ENCODE measurements at places on chromosomes 13 and 19.

- peak; percentile 99 for DNase-seq
Observed at GRCh38 chr13:114064450-114065140, 67.8 kb downstream of the RASA3 start.

DNA sequence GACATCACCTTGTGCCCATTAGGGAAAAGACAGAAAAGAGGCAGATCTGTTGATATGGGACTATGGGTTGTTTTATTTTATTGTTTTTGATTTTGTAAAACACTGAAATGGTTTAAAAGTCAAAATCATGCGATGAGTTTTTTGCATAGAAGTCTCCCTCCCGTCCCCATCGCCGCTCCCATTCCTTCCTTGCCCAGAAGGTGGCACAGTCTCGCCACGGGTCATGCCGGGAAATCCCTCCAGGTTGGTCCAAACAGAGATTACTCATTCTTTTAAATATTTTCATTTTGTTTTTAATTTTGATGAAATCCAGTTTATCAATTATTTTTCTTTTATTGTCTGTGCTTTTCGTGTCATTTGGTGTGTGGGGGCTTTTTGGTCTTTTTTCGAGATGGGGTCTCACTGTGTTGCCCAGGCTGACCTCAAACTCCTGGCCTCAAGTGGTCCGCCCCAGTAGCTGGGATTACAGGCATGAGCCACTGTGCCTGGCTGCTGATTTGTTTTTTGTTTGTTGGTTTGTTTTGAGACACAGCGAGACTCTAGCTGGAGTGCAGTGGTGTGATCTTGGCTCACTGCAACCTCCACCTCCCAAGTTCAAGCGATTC is 9.2 kb downstream of the PGPEP1 start:
- DNase-seq: no peak

- DNase-seq: no peak
Observed at GRCh38 chr13:75870397-75870903, 234.3 kb downstream of the LMO7 start.

DNA sequence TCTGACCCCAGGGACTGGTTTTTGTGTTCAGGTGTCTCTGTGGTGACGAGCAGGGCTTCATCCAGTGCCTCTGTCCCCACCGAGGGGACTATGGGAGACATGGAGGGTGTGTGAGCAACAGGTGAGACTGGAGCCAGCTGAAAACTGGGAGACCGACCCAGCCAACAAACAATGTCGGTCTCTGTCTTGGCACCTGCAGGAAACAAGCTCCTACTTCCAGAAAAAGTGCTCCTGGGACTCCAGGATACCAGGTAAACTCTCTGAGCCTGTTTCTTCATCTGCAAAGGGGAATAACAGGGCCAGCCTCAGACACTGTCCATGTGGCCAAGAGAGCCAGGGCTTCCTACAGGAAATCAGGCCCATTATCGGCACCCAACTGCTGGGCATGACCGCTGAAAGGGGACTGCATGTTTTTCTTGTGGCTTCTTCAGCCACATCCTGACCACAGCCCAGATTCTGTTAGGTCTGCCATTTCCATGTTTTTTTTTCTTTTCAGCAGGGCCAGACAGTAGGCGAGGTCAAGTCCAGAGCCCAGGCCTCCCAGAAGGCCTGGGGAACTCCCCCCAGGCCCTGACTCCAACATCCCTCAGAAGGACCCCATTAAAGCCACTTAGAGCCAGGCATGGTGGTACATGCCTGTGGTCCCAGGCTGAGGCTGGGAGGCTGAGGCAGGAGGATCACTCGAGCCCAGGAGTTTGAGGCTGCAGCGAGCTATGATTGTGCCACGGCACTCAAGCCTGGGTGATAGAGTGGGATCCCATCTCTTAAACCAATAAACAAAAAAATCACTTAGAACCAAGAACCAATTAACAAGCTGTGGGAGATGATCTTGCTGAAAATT is 836 bp upstream of the BST2 start:
- peak; percentile 45 for DNase-seq

- DNase-seq: no peak
Observed at GRCh38 chr13:32530841-32531253, 7.7 kb downstream of the N4BP2L2 start.

- DNase-seq: no peak
Observed at GRCh38 chr19:28497137-28497536, 715.8 kb downstream of the UQCRFS1 start.

DNA sequence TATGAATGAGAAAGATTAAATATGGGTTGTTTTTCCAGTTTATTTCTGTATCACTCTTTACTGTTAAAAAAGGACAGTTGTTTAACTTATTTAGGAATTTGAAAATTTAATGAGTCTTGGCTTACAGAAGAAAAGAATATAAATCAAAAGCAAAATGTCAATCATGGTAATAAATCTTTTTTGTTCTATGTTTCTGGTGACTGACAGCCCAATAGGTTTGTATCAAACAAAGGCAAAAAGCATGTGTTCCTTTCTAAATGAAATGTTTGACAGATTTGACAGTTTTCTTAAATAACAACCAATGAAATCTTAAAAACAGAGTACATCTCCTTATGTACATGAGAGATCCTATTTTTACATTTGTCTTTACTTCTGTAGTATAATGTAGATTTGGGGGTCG is 11.0 kb downstream of the PCDH9 start:
- no peak for DNase-seq

DNA sequence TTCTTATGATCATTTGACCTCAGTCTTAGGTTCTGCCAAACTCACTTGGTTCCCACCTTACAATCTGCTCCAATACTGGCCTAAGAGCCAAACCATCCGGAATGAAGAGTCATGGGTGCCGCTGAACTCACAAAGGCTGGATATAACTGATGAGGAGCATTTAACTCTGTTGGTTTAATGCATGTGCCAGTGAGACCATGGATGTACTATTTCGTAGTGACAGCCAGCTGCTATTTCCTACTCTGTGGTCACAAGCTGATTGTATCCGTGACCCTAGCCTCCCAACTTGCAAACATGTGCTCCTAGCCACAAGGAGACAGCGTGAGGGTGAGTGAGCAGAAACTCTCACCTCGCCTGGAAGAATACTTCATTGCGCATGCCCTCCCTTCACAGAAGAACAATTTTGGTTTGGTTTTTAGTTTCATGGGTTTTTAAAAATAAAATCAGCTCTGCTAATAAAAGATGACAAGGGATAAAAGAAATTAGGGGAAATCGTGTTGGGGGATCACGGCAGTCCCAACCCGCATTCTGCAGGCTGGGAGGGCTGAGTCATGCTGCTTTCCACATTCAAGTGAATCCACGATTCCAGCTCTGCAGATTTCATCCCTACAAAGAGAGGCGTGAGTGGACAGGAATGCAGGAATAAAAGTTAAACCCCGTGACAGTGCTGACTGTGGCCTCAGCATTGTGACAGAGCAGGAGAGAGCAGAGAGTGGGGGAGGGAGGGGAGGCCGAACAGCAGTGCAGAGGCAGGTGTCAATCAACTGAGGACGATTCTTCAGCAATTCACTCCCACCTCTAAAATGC is 66.8 kb upstream of the RAP2A start:
- peak; percentile 29 for DNase-seq

DNA sequence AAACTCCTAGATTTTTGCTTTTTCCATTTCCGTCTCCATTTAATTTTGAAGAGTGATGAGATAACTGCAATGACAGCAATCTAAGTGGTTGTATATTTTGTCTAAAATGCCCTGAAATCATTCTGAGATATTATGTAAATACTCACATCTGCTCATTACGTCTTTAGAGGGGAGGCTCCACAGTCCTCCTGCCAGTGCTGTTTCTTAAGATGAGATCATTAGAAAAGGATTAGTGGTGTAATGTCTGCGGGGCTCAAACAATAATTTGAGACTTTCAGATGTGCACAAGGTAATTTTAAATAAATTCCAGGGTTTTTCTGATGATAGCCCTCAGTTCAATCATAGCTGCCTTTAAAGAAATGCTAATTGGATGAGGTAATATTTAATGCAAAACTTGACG is 437.9 kb downstream of the FOXO1 start:
- no peak for DNase-seq

DNA sequence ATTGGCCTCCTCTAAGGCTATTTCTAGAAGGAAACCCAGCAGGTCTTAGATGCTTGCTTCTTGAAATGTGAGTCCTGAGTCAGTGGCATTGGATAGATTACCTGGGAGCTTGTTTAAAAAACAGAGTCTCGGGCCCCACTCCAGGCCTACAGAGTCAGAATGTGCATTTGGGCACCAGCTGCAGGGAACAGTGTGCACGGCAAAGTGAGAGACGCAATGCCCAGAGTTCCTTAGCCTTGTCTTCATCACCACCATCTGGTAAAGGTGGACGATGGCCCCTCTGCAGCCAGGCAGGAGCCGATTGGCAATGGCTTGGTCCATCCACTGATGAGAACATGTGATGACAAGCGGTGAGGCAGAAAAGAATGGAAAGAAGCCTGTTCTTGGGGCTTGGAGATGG is 102.1 kb upstream of the TSC22D1 start:
- DNase-seq: no peak

DNA sequence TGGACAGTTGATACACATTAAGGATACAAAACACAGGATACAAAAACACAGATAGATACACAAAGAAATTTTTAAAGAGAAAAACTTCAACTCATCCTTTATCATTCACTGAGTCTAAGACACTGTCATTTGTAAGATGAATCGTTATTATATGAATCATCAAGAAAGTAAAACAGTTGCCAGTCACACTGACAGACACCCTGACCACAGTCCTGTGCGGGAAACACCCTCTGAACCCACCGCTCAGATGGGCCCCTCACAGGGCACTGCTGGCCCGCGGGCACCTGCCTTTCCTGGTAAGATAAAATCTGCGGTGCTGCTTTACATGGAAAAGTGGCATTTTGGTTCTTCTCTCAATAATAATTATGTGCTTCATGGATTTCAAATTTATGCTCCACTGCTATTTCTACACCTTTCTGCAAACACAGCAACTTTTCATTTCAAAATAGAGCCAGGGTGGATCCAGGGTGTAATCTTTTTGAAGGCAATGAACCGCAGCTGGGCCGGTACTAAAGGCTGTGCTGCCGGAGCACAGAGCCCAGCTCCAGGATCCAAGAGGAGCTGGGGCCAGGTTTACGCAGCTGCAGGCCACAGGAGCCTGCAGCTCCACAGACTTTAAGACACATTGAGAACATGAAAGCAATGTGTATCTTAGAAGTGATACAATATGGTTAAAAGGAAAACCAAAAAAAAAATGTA is 76.8 kb downstream of the TUBGCP3 start:
- DNase-seq: no peak

DNA sequence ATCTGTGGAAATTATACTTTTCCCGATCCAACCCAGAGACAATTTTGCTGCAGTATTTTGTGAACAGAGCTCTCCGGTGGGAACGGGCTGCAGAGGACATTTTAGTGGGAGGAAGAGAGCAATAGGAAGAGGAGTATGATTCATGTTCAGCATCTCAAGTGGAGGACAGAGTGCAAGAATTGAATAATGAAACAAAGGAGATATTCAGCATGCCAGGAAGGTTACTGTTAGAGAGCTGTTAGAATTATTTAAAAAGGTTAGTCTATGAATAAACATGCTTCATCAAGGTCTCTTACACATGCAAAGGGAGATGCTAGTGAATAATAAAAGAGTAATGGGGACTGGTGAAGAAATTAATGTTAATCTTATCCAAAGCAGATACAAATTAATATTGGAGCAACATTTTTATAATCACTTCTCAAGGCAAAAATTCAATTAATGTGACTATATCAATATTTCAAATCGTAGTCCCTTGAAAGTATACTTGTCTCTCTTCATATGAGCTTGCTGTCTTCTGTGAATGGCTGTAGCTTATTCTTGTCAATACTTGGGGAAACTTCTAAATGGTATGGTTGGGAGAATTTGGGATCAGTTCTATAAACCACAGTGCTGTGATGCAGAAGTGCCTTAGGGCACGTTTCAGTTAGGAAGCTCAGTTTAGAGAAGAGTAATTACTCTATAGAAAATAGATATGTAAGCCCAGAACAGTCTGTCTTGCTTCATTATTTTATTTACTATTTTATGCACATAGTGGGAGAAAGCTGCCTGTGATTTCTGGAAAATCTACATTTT is 1165.8 kb downstream of the OLFM4 start:
- peak; percentile 50 for DNase-seq

GRCh38 chr19:40803857-40804782 is 5.1 kb downstream of the EGLN2 start:
- DNase-seq: no peak

DNA sequence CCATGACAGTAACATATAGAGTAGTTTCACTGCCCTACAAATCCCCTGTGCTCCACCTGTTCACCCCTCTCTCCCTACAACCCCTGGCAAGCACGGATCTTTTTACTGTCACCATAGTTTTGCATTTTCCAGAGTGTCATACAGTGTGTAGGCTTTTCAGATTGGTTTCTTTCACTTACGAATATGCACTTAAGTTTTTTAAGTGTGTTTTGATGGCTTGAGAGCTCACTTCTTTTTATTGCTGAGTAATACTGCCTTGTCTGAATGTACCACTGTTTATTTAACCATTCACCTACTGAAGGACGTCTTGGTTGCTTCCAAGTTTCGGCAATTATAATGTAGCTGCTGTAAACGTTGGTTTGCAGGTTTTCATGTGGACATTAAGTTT is 175.1 kb downstream of the ITGBL1 start:
- DNase-seq: no peak

DNA sequence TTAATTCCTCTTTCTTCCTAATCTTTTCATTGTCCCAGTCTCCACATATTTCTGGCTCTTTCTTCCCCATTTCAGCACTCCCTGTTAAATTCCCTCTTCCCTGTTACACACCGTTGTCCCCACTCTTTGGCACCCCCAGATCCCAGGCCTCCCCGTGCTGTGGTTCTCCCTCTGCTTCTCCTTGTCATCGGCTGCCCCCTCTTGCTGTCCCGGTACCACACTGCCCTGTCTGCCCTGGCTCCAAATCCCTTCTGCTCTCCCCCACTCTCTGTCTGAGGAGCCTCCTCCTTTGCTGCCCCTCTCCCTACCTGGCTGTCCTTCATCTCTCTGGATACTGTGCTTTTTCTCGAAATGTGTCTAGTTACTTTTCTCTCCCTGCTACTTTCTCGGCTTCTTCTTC is 983 bp downstream of the ZNF415 start:
- DNase-seq: no peak

- DNase-seq: no peak
Observed at GRCh38 chr19:46932346-46932745, 71.5 kb downstream of the ARHGAP35 start.

- peak; percentile 61 for DNase-seq
Observed at GRCh38 chr19:44684892-44685863, 13.8 kb upstream of the CEACAM16 start.

DNA sequence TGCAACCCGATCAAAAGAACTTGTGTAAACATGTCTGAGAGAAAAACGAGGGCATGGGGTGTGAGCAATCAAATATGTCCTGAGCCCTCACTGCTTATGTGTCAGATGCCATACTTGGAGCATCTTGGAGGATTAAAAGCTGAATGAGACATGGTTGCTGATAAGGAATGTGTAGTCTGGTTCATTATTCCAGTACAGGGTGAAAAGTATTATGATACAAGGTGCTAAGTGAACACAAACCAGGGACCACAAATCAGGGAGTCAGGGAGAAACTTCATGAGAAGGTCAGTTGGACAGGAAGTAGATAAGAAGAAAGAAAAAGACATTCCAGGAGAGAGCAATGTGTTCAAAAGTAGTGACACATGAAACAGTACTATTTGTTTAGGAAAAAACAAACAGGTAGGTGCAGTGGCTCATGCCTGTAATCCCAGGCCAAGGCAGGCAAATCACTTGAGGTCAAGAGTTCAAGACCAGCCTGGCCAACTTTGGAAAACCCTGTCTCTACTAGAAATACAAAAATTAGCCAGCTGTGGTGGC is 2.0 kb upstream of the RCBTB1 start:
- DNase-seq: no peak
